ENCODE measurements at places on chromosomes 3 and 15.

DNA sequence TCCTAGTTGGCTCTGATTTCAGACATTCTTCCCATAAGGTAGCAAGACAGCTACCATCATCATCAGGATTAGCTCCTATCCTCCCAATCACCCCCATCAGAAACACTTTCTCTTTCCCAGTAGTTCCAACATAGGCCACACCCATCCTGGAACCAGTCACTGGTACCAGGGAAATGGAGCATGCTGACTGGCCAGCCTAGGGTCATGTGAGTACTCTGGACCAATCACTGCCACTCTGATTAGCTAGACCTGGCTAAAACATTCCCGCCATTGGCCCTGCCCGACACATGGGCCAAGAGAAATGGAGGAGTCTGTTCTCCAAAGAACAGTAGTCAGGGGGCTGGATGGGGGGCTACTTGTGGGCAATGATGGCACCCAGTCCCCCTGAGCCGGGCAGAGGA, 12.4 kb downstream of the EFCC1 start:
- no peak for DNase-seq

- peak; percentile 56 for DNase-seq
Measured at GRCh38 chr3:194522579-194523046, 35.8 kb upstream of the ATP13A3 start.

DNA sequence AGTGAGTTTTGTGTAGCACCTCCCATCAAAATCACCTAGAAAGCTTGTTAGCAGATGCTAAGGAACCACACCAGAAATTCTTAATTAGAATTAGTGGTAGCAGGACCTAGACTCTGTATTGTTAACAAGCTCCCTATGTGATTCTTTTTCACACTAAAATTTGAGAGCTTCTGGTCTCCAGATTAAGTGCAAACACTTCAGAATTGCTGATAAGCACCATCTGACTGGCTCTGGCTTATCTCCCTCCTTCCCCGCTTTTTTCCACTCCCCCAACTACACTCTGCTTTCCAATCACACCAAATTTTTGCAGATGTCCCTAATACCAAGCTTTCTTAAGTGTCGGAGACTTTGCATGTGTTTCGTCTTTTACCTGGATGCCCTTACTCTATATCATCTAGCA, 410.1 kb upstream of the DPH6 start:
- DNase-seq, result no peak

- DNase-seq, result no peak
Measured at GRCh38 chr3:136780741-136781140, 28.6 kb upstream of the STAG1 start.

GRCh38 chr3:52534281-52535183, 875 bp upstream of the NT5DC2 start:
- DNase-seq, result no peak

DNA sequence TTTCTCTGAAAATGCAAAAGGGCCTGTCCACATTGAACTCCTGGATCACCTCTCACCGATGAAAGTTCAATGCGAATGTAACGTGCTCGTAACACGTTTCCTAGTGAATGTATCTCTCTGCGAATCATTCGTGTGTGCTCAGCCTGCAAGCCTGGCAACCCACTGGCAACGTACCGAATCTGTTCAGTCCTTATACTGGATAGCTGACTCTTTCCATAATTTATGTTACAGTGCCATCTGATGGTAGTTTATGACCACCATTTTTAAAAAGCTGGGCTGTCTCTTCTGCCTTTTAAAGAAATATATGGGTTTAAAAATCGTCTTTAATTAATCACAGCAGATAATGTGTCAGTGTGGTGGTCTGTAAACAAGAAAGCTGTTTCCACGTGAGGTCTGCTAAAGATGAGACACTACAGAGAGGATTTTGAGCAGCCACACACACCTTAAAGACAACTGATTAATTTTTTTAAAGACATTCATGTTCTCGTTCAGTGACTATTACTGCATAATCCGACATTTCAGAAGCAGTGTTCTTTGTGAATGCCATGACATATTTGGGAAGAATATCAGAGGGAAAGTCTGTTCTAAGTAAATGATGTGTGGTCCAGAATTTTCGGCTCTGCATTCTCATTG, 69.4 kb upstream of the FOXP1 start:
- DNase-seq, result peak; percentile 54

DNA sequence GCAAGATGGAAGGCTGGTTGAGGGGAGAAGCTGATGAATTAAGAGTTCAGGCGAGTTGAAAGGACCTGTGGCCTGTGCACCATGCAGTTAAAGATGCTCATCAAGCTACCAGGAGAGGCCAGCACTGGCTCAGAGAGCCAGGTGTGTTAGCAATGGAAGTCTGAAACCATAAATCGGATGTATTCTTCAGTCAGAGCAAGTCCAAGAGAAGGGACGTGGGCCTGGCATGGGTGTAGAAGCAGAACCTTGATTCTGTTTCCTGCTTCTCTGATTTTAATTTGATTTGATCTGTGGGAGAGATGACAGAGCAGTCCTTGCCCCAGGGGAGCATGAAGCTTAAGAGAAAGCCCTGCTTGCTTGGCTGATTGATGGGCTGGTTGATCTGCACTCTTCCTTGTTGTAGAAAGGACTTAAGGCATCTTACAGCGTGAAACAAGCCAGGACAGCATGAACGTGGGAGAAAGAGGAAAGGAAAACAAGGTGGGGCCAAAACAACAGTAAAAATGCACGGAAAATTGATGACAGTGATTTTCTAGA, 10.9 kb downstream of the TM6SF1 start:
- no peak for DNase-seq

GRCh38 chr3:97656638-97657037, 107.9 kb upstream of the ARL6 start:
- no peak for DNase-seq

GRCh38 chr3:157513585-157513984, 10.4 kb upstream of the VEPH1 start:
- DNase-seq, result no peak

DNA sequence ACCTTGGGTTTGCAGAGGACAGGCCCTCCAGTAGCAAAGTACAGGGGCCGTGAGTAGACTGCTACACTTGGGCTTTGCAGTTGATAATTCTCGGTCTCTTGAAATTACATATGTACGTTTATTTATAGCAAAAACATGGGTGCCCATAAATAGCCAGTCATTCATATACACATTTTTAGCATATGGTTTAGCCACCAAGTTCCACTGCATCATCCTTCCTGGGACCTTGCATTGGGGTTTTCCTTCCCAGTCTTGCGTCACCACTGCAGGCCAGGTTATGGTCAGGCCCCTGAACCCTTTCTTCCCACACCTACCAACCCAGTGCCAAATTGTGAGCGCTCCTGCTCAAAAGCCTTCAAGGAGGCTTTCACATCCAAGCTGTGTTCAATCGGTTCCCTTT, 12.7 kb downstream of the KLHL25 start:
- DNase-seq, result no peak

DNA sequence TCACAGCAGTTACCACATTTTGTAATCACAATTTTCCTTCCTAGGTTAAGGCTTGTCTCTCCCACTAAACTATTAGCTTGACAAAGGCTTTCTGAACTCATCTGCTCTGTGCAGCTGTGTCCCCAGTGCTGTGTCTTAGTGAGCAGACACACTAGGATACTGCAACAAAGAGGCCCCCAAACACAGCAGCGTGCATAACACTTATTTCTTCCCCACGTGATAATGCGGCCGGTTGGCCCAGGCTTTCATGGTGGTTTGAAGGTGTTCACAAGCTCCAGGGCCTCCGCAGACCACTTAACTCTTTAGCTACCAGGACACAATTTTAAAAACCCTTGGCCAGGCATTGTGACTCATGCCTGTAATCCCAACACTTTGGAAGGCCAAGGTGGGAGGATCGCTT, 2.2 kb upstream of the HDAC11 start:
- no peak for DNase-seq

DNA sequence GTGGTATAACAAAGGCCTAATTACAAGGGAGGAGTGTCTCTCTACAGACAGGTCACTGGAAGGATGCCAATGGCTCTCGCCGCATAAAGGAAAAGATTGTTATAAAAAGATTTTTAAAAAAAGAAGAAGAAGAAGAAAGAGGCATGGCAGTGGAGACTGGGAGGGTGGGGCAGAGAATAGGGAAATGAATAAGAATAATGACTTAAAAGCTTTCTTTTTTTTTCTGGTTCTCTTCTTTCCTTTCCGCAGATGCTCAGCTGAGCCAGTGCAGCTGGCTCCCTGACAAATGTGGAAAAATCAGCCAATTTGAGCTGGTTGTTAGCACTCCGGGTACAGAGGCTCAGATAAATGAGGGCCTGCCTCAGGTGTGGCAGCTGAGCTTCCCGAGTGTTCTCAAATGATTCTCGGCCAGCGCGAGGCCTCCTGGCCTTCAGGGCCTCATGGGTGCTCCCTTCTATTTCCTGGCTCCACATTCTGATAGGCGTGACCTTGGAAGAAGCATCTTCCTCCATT, 234.1 kb downstream of the RORA start:
- no peak for DNase-seq

DNA sequence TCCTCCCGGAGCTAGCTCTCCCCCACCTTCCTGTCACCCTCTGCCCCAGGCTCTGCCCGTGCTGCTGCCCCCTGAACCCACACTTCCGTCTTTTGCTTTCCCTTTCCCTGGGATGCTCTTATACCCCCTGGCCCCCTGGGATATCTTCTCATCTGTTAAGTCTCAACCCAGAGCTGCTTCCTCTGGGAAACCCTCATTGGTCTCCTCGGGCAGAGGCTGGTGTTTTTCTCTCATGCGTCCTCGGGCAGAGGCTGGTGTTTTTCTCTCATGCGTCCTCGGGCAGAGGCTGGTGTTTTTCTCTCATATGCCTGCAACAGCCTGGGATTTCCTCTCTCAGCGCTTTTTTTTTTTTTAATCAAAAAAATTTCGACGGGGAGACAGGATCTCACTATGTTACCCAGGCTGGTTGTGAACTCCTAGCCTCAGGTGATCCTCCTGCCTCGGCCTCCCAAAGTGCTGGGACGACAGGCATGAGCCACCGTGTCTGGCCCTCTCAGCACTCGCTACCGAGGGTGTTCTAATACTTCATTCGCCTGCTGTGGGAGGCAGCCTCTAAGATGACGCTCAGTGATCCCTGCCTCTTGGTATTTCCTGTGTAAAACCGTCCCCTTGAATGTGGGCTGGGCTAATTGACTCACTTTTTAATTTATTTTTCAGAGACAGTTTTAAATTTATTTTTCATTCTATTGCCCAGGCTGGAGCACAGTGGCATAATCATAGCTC, 62.7 kb upstream of the TFRC start:
- DNase-seq, result peak; percentile 84

GRCh38 chr3:112199622-112200316, 66.7 kb upstream of the GCSAM start:
- peak; percentile 33 for DNase-seq

GRCh38 chr3:105359098-105359762, 7.5 kb upstream of the ALCAM start:
- peak; percentile 84 for DNase-seq

DNA sequence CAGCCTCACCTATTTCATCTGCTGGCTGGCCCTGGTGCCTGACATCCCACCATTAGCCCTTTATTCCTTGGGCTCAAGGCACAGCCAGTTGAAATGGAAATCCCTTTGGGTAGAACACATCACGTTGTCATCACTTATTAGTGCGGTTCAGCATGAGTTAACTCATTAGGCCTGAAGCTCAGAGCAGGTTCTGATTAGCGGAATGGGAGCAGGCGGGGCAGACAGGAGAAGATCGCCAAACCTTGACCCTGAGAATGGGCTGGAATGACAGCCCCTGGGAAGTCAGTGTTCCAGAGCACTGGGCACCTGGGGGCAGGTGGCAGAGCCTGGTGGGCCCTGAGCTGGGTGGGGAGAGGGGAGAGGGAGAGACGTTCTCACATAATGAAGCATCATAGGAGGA, 5.8 kb downstream of the ITGA11 start:
- DNase-seq, result no peak

GRCh38 chr3:129122412-129123011, 908 bp upstream of the RAB43 start:
- peak; percentile 18 for DNase-seq

DNA sequence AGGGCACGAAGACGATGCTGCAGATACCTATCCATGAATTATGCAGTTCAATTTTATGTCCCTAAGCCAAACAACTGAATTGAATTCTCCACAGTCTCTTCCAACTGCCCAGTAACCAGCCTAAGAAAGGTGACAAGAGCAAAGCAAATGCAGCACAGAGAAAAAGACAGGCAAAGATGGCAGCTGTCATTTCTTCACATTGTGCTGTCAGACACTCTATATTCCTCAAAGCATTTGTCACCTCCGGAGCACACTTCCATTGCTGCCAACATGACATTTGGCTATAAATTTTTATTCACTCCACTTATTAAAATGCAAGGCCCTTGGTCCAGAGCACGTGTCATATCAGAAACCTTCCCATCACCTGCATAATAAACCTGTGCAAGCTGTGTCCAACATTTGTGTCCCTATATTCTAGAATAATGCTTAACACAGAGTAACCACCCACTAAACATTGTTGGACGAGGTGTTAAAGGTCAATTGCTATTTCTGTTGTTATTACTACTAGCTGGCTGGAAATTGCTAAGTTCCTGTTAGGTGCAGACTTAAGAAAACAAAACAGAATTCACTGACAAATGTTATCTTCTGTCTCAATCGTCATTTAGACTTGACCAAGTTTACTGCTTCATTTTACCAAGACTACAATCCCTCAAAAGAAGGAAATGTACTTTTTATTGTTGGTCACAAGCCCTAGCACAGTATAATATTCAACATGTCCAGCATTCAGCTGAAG, 89.7 kb downstream of the MAGI1 start:
- no peak for DNase-seq

DNA sequence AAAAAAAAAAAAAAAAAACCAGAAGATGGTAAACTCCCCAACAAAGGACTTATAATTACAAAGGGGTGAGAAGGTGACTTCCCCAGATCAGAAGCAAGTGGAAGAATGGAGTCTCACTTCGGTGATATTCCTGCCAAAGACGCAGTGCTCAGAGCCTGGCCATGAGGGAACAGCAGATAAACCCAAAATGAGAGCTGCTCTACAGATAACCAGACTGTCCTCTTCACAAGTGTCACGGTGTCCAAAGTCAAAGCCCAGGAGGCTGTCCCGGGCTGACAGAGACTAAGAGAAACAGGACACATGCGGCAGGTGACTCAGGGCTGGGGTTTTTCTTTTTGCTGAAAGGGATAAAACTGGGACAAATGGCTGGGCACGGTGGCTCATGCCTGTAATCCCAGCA, 48.8 kb downstream of the HMCES start:
- DNase-seq, result no peak

GRCh38 chr3:24365168-24365567, 129.5 kb downstream of the THRB start:
- DNase-seq, result peak; percentile 92

GRCh38 chr3:113339616-113340244, 101.6 kb downstream of the CFAP44 start:
- no peak for DNase-seq

GRCh38 chr15:91186904-91187656, 87.0 kb downstream of the SV2B start:
- DNase-seq, result peak; percentile 1
